Activated CD8-positive, alpha-beta memory T cell treated with anti-CD3 and anti-CD28 coated beads, Interleukin-2, amount 10 ng/mL, durations not matched to agents 7 days and 5 days (primary cell): ENCODE measurements at places on chromosomes 7 and 10.

DNA sequence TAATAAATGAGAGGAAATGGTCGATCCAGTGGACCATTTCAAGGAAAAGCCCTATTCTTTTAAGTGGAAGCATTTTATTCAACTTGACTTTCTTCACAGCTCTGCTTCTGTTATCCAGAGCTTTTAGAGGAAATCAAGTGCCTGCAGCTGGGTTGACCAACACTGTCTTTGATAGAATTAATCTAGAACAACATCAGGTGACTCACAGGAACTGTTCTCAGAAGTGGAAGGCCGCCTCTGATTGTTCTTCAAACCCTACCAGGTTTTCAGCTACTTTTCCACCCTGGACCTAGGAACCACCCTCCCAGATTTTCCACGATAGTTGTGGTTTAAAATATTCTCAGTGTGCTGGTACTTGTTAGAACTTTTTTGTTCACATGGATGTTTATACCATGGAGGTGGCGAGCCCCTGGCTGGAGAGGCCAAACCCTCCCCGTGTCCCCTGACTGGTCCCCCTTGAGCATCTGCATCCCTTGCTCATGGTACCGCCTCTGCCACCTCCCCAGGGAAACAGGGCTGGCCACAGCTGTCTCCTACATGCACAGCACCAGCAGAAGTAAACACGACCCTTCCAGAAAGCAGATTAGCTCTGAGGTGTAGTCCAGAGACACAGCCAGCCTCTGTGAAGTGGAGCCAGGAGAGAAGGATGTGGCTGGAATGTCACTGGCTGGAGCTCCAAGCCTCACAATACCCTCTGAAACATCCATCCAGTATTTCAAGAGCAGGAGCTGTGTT is 293.3 kb downstream of the USP6NL start:
- no peak for DNase-seq

- no peak for DNase-seq
These were observed 354.8 kb upstream of the CELF2 start for GRCh38 chr10:10662716-10663408.

DNA sequence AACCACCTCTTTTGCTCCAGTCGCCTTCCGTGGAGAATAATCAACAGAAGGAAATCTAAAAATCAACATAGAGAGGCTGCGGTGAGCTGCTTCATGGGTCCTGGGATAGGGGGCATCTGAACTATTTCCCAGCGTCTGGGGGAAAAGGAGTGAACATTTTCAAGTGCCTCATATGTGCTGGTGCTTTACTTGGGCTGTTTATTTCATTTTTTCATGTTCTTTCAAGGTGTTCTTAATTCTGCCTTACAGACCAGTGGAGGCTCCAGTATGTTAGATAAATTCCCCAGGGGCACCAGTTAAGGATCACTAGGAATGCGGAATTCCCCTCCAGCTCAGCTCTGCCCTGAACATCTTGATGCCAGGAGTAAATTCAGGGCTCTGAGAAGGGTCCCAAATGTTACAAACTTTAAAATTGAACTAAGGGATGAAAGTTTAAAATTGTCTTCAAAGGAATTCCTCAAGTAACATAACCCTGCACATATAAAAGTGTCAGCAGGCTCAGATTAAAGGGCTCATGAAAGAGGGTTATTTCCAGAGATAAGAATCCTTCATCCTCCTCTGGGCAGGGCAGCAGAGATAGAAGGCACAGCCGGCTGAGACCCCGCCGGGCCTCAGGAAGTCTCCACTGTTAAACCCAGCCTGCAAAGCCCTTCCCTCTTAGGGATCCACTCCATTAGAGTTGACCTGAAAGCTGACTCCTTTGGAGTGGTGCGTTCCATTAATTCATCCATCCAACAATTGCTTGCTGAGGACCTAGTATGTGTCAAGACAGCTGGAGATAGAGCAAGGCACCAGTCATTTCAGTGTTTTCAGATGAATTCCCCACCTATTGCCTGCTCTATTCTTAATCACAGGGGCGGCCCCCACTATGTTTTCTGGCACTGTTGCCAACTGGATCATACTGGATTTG is 345.8 kb downstream of the KCNMA1 start:
- DNase-seq = no peak

- DNase-seq = peak; percentile 71
These were observed 695 bp downstream of the PRKAG2 start for GRCh38 chr7:151875942-151876898.

GRCh38 chr7:108086546-108086945 is 43.6 kb downstream of the LAMB4 start:
- DNase-seq = no peak

DNA sequence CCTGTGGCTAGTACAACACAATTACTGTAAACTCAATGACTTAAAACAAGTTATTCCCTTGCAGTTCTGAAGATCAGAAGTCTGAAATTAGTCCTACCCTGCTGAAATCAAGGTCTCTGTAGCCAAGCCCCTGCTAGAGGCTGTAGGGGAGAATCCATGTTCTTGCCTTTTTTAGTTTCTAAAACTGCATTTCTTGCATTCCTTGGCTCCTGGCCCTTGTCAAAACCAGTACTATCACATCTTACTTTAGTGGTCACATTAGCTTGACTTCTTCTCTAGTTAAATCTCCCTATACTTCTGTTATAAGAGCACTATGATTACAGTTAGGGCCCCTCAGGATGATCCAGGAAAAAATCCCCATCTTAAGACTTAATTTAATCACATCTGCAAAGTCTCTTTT is 567.0 kb downstream of the GFRA1 start:
- no peak for DNase-seq

- no peak for DNase-seq
These were observed 106.7 kb downstream of the CYTH3 start for GRCh38 chr7:6165521-6166320.

- DNase-seq = no peak
These were observed 25.7 kb upstream of the PLA2G12B start for GRCh38 chr10:72980348-72980747.

DNA sequence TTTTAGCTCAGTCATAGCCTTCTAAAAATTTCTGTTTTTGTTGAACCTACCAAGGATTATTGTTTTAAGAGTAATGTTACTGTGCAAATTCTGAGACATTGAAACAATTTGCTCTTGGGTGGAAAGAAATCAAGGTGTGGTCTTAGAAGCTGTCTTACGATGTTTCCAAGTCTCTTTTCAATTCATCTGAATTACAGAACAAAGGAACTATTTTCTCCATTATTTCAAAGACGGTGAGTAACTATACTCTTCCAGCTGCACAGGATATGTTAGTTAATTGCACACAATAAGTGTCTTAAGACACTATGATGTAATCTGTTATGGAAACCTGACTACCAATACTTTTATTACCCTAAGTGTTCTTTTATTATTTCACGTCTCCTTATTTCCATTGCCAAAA is 106.8 kb upstream of the POM121L12 start:
- no peak for DNase-seq

DNA sequence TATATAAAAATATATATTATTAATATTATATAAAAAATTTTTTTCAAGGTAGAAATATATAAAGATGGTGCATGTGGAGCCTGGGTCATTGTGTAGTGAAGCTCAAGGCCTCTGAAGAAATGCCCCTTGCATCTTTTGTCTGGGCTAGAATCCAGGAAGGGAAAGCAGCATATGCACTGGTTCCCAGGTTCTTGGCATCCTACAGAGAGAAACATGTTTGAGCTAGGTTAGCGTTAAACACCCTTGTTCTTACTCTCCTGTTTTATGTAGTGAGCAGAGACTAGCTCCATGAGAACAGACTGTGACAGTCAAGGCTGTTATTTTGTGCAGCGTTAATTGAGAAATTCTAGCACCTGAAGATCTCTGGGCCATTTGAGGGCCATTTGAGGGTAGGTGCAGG is 116.1 kb downstream of the POM121L12 start:
- DNase-seq = no peak

DNA sequence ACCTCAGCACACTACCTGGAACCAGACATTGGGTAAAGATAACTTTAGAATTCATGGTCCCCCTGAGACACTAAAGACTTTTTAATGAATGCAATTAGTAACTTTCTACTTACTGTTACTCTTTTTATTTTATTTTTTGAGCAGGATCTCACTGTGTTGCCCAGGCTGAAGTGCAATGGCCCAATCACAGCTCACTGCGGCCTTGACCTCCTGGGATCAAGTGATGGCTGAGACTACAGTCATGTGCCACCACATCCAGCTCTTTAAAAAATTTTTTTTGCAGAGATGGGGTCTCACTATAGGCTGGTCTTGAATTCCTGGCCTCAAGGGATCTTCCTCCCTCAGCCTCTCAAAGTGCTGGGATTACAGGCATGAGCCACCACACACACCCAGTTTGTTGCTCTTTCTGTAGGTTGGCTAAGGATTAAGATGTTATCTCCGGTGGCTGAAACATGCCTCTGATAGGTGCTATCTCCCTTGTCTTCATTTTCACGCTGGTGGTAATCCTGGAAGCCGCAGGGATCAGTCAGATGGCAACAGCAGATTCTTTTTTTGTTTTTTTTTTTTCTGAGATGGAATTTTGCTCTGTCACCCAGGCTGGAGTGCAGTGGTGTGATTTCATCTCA is 128.3 kb downstream of the TCF7L2 start:
- no peak for DNase-seq

DNA sequence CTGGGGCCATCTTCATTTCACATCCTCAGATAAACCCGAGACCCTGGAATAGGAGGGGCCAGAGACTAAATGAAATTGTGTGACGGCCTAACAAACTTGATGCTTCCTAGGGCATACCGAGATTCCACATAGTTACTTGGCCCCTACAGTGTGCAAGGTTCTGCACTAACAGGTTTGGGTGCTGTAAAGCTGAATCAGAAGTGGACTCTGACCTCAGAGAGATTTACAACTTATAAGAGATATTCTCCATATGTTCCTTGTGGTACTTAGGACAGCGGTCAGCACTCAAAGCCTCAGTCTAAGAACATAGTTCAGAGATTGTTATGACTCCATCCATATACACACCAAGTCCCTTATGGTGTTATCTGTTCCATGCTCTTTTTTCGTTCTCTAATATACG is 55.1 kb upstream of the FHIP2A start:
- no peak for DNase-seq

DNA sequence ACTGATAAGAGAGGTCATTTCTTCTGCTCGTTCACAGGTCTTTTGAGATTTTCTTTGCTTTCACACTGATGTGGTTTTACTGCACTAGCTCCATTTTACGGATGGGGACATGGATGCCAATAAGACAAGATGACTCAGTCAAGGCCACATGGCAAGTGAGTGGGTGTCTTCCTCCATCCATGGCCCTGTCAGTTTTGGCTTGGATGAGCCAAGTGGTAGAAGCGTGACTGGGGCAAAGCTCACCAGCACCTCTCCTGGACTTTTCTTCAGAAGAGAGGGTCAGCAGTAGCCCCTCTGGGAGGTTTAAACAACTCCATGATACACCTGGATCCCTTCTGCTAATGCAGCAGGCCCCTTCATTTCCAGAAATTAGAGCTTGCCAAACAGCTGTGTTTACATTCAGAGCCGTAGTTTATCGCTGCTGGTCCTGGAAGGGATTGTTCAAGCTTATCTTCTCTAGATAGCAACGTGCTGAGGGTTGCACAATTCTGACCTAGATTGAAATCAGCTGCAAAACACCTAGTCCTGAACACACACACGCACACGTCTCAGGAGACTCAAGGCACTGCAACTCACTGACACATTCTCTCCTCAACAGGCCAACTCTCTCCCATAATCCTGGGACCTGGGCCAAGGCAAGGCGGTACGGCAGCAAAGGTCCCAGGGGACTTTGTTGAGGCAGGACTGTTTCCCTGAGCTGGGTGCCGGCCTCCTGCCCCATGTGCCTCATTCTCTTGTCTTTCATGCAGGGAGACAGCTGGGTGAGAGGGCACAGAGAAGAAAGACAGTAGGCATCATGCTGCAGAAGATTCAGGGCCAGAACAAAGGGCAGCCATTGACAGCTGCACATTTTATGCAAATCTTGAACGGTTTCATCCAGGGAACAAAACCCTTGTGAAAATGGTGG is 14.2 kb upstream of the PDCD4 start:
- no peak for DNase-seq

- DNase-seq = no peak
These were observed 55.2 kb downstream of the ELFN1 start for GRCh38 chr7:1725199-1725690.

DNA sequence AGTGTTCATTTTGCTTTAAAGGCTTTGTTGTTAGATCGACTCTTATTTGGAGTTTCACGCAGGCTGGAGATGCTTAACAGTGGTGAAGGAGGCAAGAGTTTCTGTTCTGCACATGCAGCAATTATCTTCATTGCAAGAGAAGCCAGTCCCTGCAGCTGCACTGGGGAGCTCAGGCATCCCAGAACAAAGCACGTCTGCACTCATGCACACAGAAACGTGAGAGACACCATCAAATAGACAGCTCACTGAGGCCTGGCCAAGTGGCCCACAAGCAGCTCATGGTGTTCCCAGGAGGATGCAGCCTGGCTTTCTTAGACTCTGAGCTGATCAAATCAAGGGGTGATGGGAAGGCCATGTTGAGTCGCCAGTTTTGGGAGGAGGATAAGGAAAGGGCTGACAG is 246.1 kb downstream of the CREB5 start:
- no peak for DNase-seq

DNA sequence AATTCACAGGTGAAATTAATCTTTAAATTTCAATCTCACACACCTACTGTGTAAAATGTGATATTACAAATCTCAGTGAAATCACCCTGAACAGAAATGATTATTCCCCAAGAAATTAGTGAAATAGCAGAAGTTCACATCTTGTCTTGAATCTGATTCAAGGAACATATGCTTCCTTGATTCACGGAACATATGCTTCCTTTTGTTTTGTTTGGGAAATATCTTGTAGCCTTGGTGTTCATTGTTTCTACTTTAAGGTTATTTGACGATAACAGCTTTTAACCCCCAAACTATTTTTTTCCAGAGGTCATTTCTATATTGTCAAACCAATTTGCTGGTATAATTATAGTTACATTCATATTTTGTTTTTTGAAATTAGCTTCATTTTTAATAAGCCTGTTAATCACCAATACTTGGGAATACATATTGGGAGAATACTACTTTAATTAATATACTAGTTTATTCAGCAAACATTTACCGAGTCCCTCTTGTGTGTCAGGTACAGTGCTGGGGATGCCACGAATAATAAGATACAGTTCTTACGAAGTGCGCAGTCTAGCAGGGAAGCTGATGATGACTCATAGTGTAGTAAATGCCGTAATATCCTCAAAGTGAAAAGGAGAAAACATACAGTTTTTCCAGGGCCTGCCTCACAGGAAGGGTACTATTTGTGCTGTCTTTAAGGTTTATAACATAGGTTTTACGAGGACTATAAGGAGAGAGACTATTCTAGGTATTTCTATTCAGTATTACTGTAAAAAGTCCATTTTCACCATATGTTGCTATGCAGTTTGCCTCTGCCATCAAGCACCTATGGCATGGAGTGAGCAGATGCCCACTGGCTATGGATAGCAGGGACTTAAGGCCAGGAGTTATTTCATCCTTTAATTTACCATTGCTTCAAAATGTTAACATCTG is 32.5 kb downstream of the PRKAR2B start:
- DNase-seq = no peak
